Right cardiac atrium (tissue), 5 donors: ENCODE measurements at places on chromosomes 12 and 14.

- no peak for DNase-seq
Observed at GRCh38 chr12:51788876-51789275, 59.6 kb downstream of the FIGNL2 start.

- no peak for DNase-seq
Observed at GRCh38 chr14:39228509-39229221, 5.0 kb upstream of the MIA2 start.

- no peak for DNase-seq
Observed at GRCh38 chr12:54282949-54283593, 2.5 kb downstream of the HNRNPA1 start.

DNA sequence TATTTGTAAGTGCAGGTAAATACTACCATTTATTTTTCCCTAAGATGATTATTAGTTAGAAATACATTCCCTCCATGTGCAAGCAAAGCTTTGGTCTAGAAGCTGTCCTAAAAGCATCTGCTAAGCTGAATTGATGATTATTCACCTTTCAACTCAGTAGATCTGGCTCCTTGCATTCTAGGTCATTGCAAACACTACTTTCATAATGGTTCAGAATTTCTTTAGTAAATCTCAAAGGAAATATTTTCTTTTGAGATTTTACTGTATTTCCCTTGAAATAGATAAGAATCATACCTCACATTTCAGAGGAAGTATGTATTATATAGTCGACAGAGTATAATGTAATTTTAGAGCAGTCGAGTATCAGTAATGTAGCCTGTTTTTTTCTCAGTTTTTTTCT lies 2.4 kb downstream of the ETNK1 start:
- no peak for DNase-seq

GRCh38 chr12:91271185-91271584 lies 88.6 kb upstream of the DCN start:
- DNase-seq = no peak

DNA sequence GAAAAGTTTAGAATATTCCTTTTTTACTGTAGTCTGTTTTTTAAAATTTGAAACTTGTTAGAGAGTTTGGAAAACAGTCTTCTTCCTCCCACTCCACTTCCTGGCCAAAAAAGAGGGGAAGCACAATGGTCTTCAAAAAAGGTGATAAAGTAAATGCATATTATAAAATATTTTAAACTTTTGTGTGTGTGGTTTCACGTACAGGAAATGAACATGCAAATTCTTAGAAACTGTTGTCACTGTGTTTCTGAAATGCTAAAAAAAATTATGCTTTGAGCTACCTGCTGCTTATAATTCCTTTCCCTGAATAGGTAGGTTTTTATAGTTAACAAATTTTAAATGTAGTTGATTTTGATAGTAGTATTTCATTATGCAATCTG lies 2.9 kb downstream of the FGFR1OP2 start:
- no peak for DNase-seq

GRCh38 chr12:65822732-65823512 lies 1.4 kb upstream of the HMGA2 start:
- DNase-seq = peak; percentile 49

DNA sequence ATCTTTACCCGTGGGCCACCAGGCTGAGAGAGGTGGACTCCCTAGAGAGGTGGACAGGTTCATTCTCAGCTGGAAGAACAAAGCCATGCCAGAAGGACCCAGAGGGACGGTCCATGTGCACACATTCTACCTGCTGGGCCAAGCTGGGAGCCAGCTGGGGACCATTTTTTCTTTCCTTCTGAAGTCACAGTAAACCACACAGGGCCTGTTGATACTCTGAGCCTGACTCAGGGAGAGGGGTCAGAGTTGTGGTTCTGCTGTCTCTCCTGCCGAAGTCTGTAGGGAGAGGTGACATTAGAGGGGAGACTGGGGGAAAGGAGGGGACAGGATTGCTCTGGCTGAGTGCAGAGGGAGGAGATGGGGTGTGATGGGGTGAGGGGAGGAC lies 148.6 kb downstream of the TSPAN9 start:
- no peak for DNase-seq

DNA sequence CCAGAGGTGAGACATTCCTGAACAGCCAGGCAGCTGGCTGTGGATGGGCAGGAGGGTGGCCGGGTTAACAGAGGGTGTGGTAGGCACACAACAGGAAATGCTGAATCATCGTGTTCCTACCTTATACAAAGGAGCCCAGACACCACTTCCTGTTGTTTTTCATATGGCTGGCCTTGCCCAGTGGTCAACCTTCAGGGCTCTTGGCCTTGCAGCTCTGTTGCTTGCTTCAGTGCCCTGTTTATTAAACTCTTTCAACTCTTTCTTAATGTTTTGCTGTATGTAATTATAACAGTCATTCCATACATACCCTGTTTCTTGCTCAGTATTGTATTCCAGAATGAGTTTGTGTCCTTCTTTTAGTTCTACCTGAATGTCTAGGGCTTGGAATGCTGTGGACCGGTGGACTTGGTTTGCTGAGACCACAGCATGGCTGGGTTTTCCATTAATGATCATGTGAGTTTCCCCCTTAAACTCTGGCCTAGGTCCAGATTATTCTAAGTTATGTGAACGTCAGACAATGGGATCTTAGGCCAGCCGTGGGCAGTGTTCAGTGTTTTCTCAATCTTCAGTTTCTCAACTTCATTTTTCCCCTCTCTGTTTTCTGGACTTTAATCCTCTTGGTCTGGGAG lies 11.9 kb downstream of the CFAP54 start:
- DNase-seq = peak; percentile 45

DNA sequence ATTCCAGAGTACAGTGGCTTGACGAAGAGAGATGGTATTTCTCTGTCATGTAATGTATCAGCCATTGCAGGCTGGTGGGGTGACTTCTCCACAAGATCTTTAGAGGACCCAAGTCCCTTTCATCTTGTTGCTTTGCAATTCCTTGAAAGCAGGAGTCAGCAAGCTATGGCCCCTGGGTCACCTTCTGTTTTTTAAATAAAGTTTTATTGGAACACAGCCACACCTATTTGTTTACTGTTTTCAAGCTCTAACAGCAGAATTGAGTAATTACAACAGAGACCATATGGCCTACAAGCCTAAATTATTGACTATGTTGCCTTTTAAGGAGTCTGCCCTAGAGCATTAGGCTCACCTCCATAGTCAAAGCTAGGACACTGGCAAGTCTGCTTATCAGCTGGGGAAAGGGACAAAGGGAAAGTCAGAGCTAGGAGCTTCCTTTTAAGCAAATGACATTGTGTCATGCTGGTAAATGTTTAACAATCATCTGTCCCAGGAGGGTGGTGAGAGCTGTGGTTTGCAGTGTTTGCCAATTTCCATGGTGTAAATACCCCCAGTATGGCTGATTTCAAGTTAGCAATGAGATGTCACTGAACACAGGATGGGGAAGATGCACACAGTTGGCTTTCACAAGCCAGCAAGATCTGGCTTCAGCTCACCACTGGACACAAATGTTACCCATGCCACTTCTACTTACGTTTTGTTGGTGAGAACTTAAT lies 87.7 kb upstream of the PWP1 start:
- no peak for DNase-seq
